Left kidney (tissue), 8 donors: ENCODE measurements at places on chromosomes 2 and 18. TPM values are rescaled to one million over a fixed set of nuclear protein-coding genes. Genes with fewer than 3 reads are reported as not detected.
A peak's percentile ranks its signal among the peaks of the same experiment; 100 is the strongest.

Gene DLX2
- not detected for polyA plus RNA-seq

Gene GPR45
- polyA plus RNA-seq: not detected

Gene VAMP5
- 33.8 TPM for polyA plus RNA-seq

Gene SERPINB4
- polyA plus RNA-seq: not detected

Gene APOB
- 5.3 TPM for polyA plus RNA-seq

Gene CYP27A1
- polyA plus RNA-seq: 49.7 TPM

Gene TNS1
- 64.9 TPM for polyA plus RNA-seq

- DNase-seq: no peak
These were observed 52.7 kb downstream of the TAF1B start for GRCh38 chr2:9895669-9896590.

GRCh38 chr2:238043851-238044250, 16.9 kb upstream of the SCLY start:
- no peak for DNase-seq

- no peak for DNase-seq
These were observed 32.9 kb downstream of the ARHGEF4 start for GRCh38 chr2:130869441-130870160.

- no peak for DNase-seq
These were observed 770.2 kb upstream of the NXPH2 start for GRCh38 chr2:139550341-139550740.

DNA sequence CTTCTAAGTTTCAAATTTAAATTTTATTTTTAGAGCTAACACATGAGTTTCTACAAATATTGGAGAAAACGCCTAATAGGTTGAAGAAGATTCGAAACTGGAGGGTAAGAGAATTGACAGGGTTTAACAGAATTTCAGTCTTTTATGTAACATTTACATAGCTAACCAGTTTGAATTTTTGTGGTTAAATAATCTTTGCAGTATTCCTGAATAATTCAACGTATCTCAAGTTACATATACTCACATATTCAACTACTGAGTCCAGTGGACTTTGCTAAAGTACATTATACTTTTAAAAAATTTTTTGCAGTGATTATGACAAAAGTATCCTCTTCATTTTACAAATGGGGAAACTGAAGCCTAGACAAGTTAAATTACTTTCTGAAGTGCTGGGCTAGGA, 34.0 kb downstream of the CCNT2 start:
- DNase-seq: no peak

- no peak for DNase-seq
These were observed 55.7 kb downstream of the ATAD2B start for GRCh38 chr2:23871206-23871605.

DNA sequence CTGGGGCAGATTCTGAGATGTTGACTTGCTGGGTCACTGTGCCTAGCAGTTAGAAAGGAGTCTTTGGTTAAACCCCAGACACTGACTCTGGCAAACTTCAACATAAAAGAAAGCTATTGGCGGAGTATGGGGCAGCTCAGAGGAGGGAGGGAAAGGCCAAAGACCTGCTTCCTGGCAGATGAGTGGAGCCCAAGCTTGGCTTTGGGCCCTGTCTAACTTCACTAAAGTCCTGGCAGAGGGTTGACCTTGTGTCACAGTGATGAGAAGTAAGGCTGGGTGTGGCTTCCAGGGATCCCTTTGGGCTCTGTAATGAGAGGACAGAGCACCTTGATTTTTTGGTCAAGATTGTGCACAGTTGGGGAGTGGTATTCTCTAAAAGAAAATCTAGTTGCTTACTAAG, 129.8 kb upstream of the SEC11C start:
- no peak for DNase-seq

DNA sequence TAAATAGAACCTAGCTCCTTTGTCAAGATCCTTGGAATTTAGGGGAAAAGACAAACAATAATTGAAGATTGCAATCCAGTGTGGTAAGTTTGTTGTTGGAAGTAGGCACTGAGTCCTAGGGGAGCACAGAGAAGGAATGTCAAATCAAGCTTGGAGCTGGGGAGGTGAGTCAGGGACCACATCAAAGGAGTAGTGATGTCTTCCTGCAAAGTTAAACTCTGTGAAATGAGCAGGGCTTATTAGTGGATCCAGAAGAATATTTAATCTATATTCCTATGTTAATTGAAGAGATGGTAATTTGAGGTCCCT, 41.7 kb upstream of the NABP1 start:
- no peak for DNase-seq

DNA sequence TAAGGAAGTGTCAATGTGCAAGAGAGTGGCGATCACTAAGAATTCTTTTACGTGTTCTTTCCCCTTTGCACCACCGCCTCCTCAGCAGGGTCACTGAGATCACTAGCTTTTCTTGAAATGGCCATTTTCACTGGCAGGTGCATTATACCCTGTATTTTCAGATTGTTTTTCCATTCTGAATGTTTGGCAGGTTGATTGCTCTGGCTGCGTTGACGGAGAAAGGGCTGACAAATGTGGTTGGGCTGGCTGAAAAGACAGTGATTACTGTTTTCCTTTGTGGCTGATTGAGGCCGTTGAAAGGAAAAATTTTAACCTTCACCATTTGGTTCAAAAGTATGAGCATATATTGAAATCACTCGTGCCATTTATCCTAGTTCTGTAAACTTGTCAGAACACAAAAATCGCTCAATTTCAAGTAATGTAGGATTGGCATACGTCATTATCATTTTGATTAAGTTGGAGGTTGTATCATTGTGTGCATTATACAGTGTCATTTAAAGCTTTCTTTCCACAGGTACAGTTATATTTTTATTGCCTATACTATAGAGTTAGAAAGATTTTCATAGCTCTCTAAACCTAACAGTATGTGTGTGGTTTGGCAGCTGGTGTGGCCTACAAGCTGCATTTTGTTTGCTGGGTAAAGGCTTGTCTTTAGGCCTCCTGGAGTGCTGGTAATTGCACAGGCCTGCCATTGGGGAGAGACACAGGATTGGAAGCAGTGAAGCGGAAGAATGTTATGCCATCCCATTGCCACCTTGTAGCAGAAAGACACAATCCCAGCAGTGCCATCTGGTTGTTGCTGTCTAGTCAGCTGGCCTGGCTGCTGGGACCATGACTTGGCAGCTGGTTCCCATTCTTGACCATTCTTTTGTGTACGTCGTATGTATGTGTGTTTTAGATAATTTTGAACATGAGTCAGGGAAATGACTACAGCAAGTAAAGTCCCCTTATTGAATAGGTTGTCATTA, 36.7 kb downstream of the DYNC1I2 start:
- no peak for DNase-seq

GRCh38 chr2:44016282-44016681, 20.5 kb upstream of the LRPPRC start:
- peak; percentile 80 for DNase-seq

GRCh38 chr2:39241588-39241987, 2.2 kb downstream of the CDKL4 start:
- no peak for DNase-seq

DNA sequence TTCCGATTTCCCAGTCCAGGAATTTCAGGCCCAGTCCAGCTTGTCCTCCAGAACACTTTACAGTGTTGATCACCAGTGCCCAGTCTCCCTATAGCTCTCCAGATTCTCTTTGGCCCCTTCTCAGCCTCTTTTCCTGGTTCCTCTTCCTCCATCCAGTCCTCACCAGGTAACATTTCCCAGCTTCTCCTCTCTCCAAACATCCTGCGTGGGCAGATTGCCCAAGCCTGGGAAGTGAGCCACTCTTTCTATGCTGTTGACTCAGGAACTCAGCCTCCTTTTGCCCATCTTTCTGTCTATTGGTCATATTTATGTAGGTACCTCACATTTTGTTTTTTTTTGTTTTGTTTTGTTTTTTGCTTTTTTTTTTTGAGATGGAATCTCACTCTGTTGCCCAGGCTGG, 109.4 kb downstream of the LYPD1 start:
- no peak for DNase-seq

DNA sequence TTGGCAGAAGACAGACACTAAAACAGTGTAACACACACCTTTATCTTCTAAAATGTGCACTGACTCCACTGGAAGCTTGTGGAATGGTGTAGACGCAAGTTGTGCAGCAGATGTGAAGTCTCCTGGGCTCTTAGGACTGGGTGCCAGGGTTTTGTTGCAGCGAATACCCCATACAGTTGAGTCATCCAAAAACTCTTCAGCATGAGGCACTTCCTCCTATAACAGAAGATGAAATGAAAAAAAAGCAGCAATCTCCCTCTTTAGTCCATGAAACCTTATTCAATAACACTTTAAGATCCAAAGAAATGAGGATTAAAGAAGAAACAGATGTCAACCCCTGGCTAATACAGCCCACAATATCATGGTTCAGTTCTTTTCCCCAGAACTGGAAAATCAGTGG, 22.2 kb downstream of the BUB1 start:
- no peak for DNase-seq

DNA sequence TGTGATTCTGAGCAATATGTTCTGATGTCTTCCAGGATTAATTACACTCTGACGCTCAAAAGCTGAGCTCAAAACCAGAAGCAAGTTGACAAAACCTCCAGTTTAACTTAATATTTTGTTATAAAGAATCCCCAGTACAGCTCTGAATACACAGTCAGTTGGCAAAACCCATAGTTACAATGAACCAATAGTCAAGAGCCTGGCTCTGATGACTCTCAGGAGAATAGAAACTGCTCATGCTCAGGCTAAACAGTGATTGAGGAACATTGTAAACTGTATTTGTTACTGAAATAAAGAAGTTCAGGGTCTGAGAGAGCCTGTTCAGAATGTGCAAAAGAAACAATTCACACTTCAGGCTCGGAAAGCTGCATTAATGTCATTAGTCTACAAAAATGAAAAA, 1565.9 kb downstream of the SUCLG1 start:
- no peak for DNase-seq

DNA sequence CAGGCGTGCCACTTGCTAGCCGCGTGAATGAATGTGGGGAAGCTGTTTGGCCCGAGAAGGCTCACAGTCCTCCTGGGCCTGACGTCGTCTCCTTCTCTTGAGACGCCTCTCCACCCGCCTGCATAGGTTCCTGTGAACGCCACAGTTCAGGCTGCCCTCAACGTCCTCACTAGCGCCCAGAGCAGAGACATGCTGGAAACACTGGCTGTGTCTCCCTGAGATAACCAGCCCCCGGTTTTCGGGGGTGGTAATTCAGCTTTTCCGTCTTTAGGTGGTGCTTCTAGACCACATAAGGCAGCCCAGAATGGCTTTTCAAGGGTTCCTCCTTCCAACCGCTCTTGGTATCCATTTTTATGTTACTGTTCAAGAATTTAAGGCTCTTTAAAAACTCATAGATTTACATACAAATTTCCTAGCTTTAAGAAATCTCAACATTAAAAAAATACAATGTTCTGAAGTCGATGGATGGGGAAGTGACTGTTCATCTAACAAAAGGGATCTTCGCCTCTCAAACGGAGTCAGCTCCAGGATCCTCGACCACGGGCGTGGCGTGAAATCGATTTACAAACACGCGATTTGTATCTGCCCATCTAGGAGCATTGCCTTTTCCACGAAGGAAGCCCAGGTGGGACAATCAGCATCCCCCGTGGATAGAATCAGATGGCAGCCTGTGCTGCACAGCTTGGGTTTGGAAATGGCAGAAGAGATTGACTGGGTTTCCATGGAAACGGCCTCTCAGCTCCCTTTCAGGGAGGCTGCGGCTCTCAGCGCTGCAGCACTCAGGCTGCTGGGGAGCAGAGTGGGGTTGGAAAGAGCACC, 110.6 kb upstream of the PXDN start:
- DNase-seq: peak; percentile 62

GRCh38 chr2:192184349-192184748, 10.4 kb downstream of the TMEFF2 start:
- no peak for DNase-seq

DNA sequence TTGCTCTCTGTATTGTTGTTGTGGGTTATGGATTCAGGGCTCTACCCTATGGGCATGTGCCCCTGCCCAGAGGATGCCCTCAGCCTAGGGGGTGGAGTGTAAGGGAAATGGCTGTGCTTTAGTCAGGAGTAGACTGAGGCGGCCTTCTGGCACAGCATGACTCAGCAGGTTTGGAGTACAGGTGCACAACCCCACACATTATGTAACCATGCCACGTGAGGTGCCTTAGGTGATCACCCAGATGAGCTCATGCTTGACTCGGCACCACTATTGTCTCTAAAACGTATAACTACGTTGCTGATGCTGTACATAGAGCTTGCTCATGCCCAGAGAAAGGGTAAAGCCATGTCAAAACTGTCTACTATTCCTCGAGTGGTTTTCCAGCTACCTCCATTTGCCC, 48.3 kb upstream of the ZC3H15 start:
- no peak for DNase-seq

DNA sequence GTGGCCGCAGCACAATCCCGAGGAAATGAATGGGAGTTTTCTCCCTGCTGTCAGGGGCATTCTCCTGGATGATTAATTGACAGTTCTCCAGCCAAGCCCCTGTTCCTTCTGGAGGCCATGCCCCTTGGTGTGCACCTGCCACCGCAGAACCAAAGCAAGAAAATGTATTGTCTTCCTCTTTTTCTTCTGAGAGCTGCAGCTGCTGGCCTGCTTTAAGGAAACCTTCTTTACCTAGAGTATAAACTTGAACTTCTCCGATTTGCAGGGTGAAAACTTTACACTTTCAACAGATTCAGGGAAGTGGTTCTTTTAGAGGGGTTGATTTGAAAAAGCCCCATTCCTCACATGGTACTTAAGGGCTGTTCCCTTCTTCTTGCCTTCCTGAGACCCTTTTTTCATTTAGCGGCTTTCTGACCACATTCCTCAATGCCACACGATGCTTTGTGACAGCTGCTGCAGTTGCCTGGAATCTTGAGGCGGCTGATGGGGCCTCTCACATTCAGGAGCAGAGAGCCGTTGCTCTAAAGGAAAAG, 402.8 kb downstream of the TXNL1 start:
- DNase-seq: peak; percentile 22

GRCh38 chr2:156331572-156332283, 793 bp downstream of the NR4A2 start:
- peak; percentile 46 for DNase-seq

DNA sequence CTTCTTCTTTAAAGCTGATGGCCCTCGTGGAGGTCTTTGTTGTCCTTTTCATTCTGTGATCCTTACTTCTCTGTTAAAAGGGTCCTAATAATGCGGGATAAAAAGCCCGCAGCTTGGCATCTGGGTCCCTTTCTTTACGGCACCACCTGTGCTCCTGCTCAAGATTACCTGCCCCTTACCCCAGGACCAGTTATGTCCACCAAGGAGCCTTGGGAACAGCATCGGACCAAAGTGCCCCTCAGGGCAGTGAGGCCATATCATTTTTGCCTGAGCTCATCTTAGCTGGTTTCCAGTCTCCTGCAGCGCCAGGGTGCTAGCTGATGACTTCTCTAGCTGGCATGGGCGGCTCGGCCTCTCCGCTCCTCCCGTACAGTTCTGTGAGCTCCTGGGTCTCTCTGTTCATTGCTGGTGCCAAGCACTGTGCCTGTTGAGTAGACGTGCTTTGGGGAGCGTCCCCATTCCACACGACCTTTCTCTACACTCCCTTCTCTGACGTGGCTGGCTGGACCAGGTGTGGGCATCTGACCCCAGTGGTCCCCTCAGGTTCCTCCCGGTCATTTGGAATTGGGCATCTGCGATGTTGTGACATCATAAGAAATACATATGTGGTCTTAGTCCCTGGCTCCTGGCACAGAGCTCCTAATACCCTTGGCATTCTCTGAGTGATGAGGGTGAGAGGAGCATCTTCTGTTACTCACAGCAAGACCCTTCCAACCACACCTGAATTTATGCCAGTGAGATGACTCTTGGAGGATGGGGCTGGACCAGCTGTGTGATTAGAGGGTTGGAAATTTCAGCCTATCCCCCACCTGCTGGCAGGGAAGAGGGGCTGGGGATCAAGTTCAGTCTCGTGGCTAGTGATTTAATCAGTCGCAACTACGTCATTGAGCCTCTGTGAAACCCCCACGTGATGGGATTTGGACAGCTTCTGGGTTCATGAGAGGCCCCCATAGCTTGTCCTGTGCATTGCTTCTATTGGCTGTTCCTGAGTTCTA, 134.2 kb upstream of the HS6ST1 start:
- no peak for DNase-seq
